Activated CD8-positive, alpha-beta memory T cell treated with anti-CD3 and anti-CD28 coated beads for 48 hours (primary cell): ENCODE measurements at places on chromosomes 6 and 20.

GRCh38 chr6:37612475-37612874, 85.2 kb downstream of the MDGA1 start:
- DNase-seq, result no peak

DNA sequence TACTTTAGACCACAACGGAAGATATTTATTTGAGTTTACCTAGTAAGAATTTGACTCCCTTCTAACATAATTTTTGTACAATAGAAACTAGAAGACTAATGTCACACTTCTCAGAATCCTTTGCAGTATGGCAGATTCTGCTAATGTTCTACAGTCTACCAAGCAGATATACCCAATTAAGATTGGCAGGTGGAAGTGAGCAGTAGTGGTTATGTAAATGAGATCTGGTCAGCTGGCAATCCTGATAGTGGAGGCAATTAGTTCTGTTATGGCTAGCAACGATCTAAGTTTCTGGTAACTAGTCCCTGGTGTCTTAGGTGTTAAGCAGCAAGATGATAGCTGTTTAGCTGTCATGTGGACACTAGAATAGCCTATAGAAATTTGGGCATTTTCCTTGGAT, 101.0 kb downstream of the CENPW start:
- DNase-seq, result no peak

DNA sequence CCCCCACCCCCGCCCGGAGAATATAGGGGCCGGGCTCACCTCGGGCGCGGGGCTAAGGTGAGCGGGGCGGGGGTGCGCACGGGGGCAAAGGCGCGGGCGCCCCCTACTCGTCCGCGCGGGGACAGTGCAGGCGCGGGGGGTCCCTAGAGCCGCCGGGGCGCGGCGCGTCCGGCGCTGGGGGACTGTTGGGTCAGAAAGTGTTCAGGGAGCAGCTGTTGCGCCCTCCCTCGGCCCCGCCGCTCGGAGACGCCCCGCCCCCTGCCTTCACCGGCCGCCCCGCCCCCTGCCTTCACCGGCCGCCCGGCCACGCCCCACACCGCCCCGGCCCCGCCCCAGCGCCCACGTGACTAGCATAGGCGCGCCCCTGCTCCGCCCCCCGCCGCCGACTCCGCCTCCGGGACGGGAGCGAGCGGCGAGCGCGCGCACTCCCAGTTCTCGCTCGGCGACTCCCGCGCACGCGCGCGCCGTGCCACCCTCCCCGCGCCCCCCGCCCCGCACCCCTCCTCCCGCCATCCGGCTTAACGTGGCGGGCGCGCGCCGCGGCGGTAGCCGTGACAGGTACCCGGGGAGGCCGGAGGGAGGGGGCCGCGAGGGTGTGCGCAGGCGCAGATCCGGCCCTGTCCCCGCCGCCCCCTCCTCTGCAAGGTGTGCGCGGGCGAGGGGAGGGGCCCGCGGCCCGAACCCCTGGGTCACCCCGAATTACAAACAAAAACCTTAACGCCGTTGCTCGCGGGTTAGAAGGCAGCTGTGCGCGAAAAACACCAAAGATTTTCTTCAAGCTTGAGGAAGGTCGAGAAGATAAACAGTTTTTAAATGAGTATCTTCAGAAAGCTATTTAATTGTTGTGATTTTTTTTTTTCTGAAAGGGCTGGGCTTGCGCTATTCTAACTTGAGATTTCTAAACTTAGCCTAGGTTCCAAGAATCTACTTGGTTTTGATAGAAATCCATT, 704 bp upstream of the ZNF217 start:
- peak; percentile 89 for DNase-seq

DNA sequence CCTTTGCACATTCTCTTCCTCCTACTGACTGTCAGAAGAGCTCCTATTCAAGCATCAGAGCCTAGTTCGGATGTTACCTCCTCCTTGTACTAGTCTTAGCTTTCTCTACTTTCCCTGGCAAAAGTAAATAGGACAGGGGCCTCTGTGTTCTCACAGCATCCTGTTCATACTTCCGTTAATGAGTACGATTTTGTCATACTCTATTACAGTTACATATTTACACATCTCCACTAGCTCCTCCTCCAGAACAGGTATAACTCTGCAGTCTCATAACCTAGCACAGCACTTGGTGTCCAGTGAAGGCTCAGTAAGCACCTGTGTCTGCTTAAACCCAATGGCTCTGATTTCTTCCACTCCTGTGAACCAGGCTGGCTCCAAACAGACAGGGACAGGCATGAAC, 7.0 kb downstream of the ELMO2 start:
- no peak for DNase-seq

DNA sequence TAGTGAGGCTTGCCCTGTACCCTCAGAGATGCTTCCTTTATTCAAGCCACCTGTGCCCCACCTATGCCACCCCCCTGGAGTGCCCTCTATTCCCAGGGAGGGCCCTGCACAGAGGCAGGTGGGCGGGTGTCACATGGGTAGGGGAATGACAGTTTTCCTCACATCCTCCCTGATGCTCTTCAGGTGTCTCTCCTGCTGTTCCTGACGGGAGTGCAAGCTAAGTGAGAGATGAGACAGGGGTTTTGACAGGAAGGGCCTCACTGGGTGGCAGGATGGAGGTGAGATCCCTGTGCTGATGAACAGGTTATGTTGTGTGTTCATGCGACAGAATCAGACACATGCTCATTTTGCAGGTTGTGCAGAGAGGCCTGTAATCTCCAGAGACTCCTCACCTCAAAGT, 164.1 kb upstream of the CHD6 start:
- DNase-seq, result no peak

- no peak for DNase-seq
Measured at GRCh38 chr6:147660334-147661311, 152.1 kb downstream of the SAMD5 start.

- DNase-seq, result no peak
Measured at GRCh38 chr6:52573295-52573694, 3.6 kb downstream of the TRAM2 start.

- DNase-seq, result no peak
Measured at GRCh38 chr6:79570129-79571029, 33.1 kb upstream of the LCA5 start.

- no peak for DNase-seq
Measured at GRCh38 chr6:102798636-102799035, 1405.1 kb downstream of the GRIK2 start.

GRCh38 chr6:108576709-108577108, 16.0 kb downstream of the FOXO3 start:
- DNase-seq, result no peak

DNA sequence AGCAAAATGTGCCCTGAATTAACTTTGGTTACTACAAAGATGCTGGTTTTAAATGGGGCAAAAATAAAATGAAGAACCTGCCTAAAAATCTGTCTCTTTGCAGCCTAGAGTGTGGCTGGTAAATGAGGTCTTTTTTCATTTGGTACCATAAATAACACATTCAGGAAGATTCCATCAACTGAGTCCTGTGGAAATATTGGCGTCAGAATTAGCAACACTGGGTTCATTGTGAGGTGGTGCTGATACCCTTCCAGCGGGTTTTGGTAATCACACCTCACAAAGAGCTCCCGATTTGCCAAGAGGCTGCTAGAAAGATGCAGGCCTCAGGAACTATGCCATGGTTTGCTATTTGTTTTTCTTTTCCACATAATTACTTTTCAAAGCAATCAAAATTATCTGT, 55.3 kb downstream of the FAM50B start:
- no peak for DNase-seq

DNA sequence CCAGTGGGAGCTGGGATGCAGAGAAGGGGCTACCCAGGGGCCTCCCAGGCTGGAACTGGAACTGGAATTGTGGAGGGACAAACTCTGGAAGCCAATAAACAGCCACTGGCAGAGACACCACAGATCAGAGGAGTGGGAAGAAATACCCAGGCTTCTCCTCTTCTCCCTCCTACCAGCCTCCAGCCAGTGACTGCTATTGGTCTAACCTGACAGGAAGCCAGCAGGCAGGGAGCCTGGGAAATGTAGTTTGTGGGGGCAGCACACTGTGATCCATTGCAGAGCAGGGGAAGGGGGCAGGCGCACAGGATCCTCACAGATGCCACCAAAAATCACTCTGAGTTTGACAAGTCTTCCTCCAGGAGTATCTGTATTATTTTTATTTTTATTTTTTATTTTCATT, 12.1 kb upstream of the MLN start:
- no peak for DNase-seq

- no peak for DNase-seq
Measured at GRCh38 chr6:157982563-157983405, 1.1 kb downstream of the SYNJ2 start.

- no peak for DNase-seq
Measured at GRCh38 chr20:22471156-22471836, 113.1 kb downstream of the FOXA2 start.

- no peak for DNase-seq
Measured at GRCh38 chr6:7673063-7673536, 52.8 kb upstream of the BMP6 start.

- DNase-seq, result no peak
Measured at GRCh38 chr6:126170978-126171382, 168.9 kb upstream of the CENPW start.
